ENCODE measurements at places on chromosomes 11 and 22.

- DNase-seq, result no peak
These were observed 1.7 kb downstream of the PDE3B start for GRCh38 chr11:14645015-14645912.

DNA sequence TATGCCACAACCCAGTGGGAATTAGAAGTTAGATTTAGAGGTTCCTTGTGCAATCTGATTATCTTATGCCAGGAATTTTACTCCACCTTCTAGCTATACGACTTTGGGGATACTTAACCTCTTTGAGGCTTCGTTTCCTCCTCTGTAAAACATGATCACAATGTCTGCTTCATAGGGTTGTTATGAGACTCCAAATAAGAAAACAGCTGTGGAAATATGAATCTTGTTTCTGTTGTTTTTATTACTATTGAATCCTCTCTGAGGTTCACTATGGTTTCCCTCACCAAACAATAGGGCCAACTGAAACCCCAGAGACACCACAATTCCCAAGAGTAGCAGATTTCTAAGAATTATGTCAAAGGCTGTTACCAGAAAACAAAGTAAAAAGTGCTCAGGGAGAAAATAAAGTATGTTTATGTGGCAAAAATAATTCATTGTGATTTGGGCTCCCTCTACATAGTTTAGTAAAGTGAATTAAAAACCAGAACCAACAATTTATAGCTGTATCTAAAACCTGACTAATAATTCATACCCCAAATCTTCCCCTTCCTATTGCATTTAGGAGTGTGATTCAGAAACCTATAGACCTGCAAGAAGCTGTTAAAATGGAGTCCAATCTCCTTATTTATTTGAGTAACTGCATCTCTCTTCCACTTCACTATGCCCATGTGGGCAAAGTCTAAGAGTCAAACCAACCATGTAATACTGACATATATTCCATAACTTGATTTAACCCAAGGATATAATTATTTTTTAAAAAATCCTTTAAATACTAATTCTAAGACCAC is 38.4 kb downstream of the AMBRA1 start:
- DNase-seq, result no peak

GRCh38 chr11:126310200-126310991 is 6.5 kb downstream of the DCPS start:
- peak; percentile 33 for DNase-seq

GRCh38 chr11:122183933-122184332 is 67.9 kb upstream of the BLID start:
- no peak for DNase-seq

- no peak for DNase-seq
These were observed 14.5 kb downstream of the SEPTIN3 start for GRCh38 chr22:41983513-41984405.

DNA sequence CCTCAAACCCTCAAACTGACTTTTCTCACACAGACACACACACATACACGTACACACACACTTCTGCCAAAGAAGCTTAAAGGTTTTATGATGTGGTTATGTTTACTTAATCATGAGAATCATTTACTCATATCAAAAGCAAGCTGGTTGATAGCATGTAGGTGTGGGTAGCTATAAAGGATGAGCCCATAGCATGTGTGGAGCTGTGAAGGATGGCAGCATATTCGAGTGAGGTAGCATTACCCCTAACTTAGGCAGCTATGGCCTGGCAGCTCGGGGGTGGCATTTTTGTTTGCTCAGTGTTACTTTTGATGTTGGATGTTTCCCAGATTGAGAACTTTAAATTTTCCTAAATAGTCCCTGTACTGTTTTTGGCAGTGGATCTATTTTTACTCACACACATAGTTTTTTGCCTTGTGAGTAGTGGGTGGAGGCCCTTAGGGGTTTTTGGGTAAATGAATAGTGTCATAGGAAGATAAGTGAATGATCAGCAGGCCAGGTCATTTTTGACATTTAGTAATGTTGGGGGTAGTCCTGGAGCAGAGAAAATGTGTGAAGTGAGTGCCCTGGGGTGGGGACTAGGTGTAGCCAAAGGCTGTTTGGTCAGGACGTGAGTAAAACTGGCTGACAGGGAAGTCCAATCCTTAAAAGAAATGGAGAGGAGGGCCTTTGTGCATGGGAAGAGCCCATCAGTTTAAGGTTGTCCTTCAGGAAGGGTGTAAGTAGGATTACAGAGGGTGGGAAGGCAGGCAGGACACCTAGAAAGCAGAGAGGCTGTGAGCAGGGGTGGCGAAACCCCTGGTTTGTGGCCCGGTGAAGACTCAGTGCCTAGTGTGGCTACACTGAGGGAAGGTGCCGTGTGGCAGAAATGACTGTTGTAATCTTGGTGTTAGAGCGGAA is 7.1 kb downstream of the YWHAH start:
- DNase-seq, result no peak
